M059J (cell line): ENCODE measurements at places on chromosomes 5 and 9.

GRCh38 chr5:140114341-140115185 is 654 bp downstream of the PURA start:
- peak; percentile 62 for DNase-seq

- no peak for DNase-seq
Measured at GRCh38 chr9:102225841-102226441, 487.5 kb upstream of the GRIN3A start.

DNA sequence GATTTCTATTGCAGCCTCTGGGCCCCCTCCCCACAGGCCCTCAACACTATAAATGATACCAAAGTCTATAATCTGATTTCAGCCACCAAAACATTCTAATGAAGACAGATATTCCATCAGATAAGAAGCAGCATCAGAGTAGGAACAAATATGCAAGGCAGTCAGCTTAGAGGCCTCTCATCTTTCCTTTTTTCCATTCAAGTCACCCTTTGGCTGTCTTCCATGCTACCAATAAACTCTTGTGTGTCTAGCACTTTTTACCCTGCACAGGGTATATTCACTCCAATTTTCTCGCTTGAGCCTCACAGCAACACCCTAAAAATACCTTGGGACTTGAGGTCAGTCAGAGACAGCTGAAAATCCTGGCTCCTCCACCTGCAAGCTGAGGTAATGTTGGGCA is 193.7 kb downstream of the BRINP1 start:
- DNase-seq = no peak

DNA sequence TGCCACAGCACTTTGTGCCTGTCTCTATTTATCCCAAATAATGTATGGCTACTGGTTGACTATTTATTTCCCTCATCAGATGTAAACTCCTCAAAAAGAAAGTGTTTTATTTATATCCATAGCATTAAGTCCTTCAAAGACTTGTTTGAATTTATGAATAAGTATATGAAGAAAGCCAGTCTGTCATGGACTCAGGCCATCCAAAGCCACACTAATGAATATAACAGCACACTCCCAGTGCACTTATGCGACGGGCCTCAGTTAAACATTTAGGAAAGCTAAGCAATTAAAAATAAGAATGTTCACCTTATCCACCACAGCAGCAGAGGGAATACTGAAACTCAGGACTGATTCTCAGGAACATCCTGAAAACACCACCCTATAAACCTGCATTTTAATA is 77.5 kb downstream of the DENND1A start:
- DNase-seq = no peak

GRCh38 chr9:113530022-113530635 is 66.6 kb downstream of the RGS3 start:
- DNase-seq = peak; percentile 23

DNA sequence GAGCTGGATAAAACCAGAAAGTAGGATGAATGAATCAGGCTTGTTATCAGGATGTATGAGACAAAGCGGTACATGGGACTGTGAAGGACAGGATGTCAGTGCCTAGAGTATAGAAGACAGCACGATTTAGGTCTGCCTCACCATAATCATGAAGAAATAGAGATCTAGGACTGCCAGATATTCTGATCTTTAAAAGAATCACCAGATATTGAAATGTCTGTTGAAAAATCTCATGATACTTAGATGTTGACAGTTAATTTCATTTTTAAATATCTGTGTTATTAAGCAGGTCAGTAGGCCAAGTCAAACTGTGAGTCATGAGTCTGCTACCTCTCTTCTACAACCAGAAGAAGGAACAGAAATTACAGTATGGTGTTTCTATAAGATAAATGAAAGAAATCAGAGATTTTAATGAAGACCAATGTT is 65.0 kb downstream of the ST8SIA4 start:
- DNase-seq = no peak

GRCh38 chr5:150640311-150641005 is at the start of gene SYNPO:
Gene SYNPO (plus strand): TSS chr5:150640660. CDS start chr5:150648276, 7,616 bp downstream.
- DNase-seq = peak; percentile 99

GRCh38 chr9:82903503-82903902 is 159.4 kb downstream of the RASEF start:
- no peak for DNase-seq

DNA sequence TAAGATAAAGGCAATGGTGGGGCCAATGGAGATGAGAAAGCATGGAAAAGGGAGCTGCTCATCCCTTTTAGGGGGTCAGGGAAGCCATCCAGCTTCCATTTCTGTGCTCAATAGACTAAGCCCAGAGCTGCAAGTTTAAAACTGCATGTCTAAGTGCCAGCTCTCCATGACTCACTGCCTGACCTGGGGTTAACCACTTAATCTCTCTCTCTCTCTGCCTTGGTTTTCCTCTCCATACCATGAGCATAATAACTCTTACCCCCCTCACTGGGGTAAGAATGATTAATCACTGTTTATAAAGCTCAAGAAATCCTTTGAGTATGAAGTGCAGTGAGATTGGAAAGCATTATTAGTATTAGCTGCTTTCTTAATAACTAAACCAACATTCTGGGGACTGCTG is 1382.4 kb upstream of the WWC1 start:
- peak; percentile 89 for DNase-seq

- peak; percentile 60 for DNase-seq
Measured at GRCh38 chr9:132703336-132703735, 33.1 kb downstream of the GTF3C4 start.

GRCh38 chr9:130422546-130422945 is 22.2 kb upstream of the ASS1 start:
- DNase-seq = no peak

- DNase-seq = peak; percentile 99
Measured at GRCh38 chr5:34923694-34924461, 5.5 kb upstream of the DNAJC21 start.

GRCh38 chr9:105511446-105511845 is 46.5 kb upstream of the FKTN start:
- DNase-seq = no peak

DNA sequence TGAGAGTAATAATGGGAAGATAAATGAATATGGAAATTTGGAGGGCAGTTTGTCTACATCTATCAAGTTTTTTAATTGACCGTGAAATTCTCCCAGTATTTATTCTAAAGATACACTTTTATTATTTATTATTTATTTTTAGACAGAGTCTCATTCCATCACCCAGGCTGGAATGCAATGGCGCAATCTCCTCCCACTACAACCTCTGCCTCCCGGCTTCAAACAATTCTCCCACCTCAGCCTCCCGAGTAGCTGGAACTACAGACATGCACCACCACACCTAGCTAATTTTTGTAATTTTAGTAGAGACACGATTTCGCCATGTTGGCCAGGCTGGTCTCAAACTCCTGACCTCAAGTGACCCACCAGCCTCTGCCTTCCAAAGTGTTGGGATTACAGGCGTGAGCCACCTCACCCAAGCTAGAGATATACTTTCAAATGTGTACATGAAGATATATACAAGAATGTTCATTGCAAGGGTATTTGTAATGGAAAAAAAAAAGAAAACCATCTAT is 97.7 kb upstream of the SLC12A2 start:
- no peak for DNase-seq

DNA sequence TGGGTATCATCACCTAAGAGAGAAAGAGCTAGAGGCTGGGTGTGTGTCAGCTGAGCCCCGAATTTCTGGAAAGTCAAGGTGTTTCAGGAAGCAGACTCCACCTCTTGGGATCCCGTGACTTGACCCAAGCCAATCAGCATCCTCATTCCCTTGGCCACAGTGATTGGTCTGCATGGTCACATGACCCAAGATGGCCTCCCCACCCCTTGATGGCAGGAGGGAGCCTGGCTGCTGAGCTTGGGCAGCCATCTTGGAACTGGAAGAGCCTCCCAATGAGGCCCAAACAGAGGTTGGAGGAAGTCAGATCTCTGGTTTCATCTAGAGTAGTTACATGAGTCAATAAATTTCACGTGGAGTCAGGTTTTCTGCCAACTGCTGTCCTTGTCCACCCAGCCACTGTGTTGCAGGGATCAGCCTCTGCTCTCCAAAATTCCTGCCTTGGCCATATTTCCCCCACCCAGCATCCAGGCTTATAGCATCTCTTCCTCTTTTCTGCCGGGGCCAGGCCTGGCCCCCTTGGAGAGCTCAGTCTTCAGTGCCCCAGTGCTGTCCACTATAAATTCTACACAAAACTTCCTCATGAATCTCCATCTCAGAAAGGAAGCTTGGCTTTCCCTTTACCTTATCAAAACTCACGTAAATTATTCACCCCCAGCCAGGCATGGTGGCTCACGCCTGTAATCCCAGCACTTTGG is 17.2 kb upstream of the SUSD3 start:
- DNase-seq = no peak

GRCh38 chr9:104553261-104553660 is 15.7 kb upstream of the OR13C8 start:
- peak; percentile 2 for DNase-seq

GRCh38 chr5:142156839-142157463 is 48.4 kb downstream of the NDFIP1 start:
- DNase-seq = no peak

- DNase-seq = peak; percentile 37
Measured at GRCh38 chr9:22041775-22042174, 32.7 kb upstream of the CDKN2B start.

- DNase-seq = peak; percentile 40
Measured at GRCh38 chr5:139768807-139769465, 26.7 kb upstream of the PSD2 start.

GRCh38 chr9:99169982-99170761 is 51.6 kb downstream of the ALG2 start:
- no peak for DNase-seq

GRCh38 chr5:164203581-164204225 is 698.3 kb downstream of the MAT2B start:
- DNase-seq = no peak

GRCh38 chr9:14156046-14156445 is 157.9 kb downstream of the NFIB start:
- no peak for DNase-seq

GRCh38 chr9:4987961-4988421 is 2.9 kb downstream of the JAK2 start:
- DNase-seq = peak; percentile 72

- no peak for DNase-seq
Measured at GRCh38 chr5:151648988-151649387, 37.7 kb downstream of the SPARC start.

DNA sequence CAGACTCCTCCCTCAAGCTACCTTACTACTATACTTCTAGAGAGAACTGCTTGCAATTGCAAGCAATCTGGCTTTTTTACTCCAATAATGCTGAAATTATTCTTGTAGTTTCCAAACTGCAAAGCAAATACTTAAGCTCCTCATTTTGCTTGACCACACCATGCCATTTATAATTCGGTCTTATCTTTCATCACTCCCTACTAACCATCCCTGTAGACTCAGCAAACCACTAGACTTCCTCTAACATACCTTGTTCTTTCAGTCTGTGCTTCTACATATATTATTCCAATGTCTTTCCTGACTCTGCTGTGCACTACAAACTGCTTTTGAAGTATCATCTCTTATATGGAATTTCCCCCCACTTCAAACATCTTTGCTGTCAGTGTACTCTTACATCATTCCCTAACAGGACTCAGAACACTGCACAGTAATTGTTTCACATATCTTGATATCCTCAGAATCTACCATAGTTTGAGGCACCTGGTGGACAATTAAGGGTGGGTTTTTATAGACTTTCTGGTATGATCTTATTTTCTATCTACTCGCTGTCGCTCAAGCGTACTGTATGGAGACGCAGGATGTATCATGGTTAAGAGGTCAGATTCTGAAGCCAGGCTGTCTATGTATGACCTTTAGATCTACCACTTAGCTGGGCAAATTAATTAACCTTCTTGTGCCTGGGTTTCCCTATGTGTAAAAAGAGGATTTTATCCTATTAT is 2.8 kb downstream of the IL6ST start:
- peak; percentile 57 for DNase-seq

- DNase-seq = no peak
Measured at GRCh38 chr5:56129288-56129687, 103.8 kb downstream of the ANKRD55 start.

DNA sequence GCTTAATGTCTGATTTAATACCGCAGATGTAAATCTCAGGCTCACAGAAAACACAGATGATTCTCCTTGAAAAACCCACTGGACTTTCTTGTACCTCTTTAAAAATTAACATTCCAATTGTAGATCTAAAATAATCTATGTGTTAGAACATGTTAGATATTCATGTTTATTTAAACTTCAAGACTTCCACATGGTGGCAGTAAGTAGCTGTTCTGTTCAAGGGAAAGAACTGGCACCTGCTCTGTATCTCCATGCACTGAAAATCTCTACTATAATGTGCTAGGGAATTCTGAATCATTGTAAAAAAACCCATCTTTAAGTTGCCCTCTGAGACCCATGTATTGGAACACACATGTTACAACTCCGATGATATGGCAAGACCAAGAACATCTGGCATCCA is 366.9 kb downstream of the DMRTA1 start:
- peak; percentile 67 for DNase-seq

- no peak for DNase-seq
Measured at GRCh38 chr9:101083448-101084202, 55.1 kb downstream of the PLPPR1 start.

GRCh38 chr5:150321784-150322183 is 19.1 kb upstream of the ARSI start:
- no peak for DNase-seq

- DNase-seq = no peak
Measured at GRCh38 chr5:93343570-93343969, 237.4 kb downstream of the NR2F1-AS1 start.

- no peak for DNase-seq
Measured at GRCh38 chr5:156753846-156754245, 96.2 kb upstream of the PPP1R2B start.

- no peak for DNase-seq
Measured at GRCh38 chr5:170971-171800, 20.1 kb upstream of the LRRC14B start.

GRCh38 chr5:128483738-128484137 is 54.3 kb downstream of the FBN2 start:
- DNase-seq = no peak

DNA sequence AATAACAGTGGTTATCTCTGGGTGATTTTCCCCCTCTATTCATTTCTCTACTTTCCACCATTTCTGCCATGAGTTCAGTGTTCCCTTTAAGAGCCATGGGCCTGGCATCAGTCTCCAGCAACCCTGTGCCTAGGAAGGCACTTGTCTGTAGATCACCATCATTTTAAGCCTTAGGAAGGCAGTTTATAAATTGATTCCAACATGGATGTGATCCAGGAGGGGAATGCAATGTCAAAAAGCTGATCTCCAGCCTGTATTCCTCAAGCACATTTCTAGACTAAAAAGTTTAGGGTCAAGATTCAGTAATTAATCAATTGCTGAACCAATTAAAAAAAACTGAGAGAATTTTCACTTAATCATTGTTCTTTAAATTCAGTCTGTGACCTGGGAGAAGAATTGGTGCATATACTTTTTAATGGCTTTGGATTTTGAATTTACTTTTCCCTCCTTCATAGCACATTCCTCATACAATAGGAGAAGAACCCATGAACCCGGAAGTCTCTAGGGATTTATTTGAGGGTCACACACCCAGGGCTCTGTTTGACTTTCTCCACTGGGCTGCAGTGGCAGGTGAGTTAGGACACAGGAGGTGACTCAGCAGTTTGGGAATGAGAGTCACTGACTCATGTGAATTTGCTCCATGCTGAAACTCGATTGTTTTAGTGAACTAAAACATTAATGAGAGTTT is 6.1 kb upstream of the ERMP1 start:
- peak; percentile 89 for DNase-seq
